ENCODE measurements at places on chromosomes 13 and 19.
A peak's percentile ranks its signal among the peaks of the same experiment; 100 is the strongest.

- DNase-seq = no peak
Measured at GRCh38 chr13:97335488-97336134, 98.4 kb upstream of the RAP2A start.

DNA sequence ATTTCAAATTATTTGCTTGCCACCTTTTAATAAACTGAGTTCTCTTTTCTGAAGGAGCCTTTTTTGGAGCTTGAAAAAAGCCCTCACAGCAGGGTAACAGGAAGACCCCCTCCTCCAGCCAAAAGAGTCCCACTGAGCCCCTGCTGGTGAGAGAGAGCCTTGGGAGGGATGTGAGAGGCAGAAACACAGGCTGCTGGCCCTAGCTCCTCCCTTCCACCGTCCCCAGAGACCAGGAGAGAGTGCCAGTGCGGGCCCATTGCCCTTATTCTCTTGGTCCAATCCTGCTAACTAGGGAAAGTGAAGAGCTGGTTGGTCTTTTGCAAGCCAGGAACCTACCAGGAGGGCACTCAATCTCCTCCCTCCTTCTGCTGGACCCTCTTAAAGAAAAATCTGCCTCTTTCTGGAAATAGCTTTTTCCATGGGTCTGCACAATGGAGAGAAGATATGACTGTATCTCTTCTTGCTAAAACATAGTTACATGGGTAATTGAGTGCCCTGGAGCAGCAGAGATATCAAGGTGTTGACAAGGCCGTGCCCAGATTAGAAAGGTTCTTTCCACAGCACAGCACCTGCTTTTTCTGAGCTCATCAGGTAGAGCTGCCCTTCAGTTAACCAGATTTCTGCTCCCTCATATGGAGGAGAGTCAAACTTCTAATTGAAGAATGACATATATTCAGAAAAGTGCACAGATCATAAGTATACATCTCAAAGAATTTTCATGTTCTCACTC lies 113.9 kb downstream of the LRCH1 start:
- DNase-seq = peak; percentile 49

DNA sequence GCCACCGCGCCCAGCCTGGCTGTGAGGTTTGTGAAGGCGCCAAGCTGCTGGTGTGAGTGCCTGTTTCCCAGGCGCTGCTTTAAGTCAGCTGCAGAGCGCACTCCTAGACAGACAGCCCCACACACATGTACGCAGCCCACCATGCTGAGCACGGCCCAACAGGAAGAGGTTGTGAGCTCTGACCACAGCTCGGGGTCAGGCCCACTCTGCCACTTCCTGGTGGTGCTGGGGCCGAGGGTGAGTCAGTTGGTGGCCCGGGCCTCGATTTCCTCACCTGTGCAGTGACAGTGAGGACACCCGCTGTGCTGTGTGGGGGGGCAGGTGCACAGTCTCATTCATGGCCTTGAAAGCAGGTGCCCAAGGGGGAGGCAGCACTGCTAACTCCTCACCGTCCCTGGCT lies 106.7 kb downstream of the KDM4B start:
- no peak for DNase-seq

- peak; percentile 14 for DNase-seq
Measured at GRCh38 chr19:34963573-34964406, at the start of gene ZNF792. Gene ZNF792, minus strand, starts transcription at chr19:34964229. Its CDS starts 567 bp downstream, at chr19:34963662.

- DNase-seq = no peak
Measured at GRCh38 chr13:71768881-71769280, 98.1 kb downstream of the DACH1 start.

DNA sequence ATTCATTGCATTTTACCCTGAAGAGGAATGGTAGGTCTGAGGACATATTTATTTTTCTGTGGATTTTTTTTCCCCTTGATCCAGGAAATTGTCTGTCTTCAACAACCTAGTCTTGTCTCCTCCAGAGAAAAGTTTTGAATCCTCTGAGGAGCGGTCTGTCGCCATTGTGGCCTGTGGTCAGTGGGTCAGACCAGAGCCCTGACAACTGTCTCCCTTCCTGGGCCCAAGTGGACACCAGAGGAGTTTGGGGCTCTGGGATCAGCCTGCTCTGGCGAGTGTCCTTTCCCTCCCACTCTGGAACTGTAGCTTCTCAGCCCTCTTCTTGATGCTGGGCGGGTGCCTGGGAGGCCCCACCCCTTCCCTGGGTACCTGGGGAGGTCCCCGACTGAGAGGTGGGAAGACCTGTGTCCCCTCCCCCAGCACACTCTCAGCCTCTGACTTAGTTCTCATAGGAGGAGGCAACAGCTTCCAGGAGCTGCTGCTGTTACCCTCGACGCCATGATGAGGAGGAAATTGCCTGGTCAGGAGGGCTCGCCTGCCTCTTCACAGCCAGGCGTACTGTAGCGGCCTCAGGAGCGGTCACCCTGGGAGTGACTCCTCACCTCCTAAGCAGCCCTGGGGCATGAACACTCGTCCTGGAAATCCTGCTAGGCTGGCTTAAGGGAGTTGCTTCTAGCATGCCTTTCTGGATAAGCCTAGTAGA lies 110.3 kb downstream of the GGACT start:
- DNase-seq = no peak

GRCh38 chr19:42283188-42284065 lies 14.4 kb downstream of the CIC start:
- peak; percentile 90 for DNase-seq

- no peak for DNase-seq
Measured at GRCh38 chr13:97986835-97987234, 33.4 kb downstream of the IPO5 start.

GRCh38 chr19:18746401-18747325 lies 44.4 kb downstream of the COMP start:
- DNase-seq = no peak

GRCh38 chr19:42233106-42233505 lies 9.3 kb downstream of the GSK3A start:
- DNase-seq = no peak

- DNase-seq = peak; percentile 98
Measured at GRCh38 chr13:39766464-39767158, 111.1 kb downstream of the COG6 start.

- no peak for DNase-seq
Measured at GRCh38 chr19:58536852-58537798, 6.7 kb upstream of the TRIM28 start.

GRCh38 chr19:32677657-32678056 lies 2.0 kb downstream of the RGS9BP start:
- no peak for DNase-seq

- no peak for DNase-seq
Measured at GRCh38 chr19:35755550-35756376, 1.1 kb downstream of the HSPB6 start.

- DNase-seq = no peak
Measured at GRCh38 chr13:102227741-102228140, 174.1 kb downstream of the FGF14 start.

DNA sequence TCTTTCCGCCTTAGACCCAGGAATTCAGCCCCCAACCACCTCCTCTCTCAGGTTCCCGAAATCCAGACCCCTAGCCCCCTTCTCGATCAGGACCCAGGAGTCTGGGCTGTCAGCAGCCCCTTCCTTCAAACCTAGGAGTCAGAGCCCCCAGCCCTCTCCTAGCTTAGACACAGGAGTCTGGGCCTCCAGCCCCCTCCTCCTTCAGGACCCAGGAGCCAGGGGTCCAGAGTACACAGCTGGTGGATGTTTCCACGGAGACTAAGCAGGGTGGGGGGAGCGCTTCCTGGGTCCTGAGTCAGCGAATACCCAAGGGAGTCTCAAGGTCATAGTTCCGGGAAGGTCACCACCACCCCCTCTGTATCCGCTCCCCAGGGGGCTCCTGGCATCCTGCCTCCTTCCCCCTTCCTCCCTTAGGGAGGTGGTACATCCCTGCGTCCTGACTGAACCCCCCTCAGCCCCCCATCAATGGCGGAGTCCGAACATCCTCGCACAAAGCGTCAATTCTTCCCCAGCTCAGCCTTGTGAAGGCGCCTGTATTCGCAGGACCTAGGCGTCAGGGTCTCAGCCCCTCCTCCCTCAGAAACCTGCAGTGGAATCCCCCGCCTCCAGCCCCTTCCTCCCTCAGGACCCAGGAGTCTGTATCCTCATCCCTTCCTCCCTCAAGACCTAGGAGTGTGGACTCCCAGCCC lies 4.6 kb downstream of the CADM4 start:
- DNase-seq = no peak

- no peak for DNase-seq
Measured at GRCh38 chr19:30357580-30357954, 14.6 kb upstream of the ZNF536 start.

DNA sequence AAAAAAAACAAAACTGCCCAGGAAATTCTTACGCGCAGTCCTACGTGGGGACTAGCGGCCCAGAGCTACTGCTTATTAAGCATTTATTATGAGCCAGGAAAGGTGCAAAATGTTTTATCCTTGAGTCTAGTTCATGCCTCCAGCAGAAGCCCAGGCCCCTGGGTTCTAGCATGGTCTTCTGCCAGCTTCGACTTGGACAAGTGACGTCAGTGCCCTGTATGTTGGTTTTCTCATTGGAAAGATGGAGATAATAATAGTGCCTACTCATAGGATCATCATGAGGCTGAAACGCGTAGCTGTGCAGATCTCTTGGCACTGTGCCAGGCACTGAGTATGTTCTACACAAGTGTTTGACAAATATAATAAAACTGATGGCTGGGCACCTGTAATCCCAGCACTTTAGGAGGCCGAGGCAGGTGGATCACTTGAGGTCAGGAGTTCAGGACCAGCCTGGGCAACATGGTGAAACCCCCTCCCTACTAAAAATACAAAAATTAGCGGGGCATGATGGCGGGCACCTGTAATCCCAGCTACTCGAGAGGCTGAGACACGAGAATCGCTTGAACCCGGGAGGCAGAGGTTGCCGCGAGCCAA lies 12.4 kb upstream of the SULT2B1 start:
- peak; percentile 31 for DNase-seq

GRCh38 chr13:98525456-98526181 lies 51.3 kb downstream of the STK24 start:
- DNase-seq = no peak

GRCh38 chr13:37884674-37885073 lies 15.1 kb upstream of the TRPC4 start:
- no peak for DNase-seq

- DNase-seq = peak; percentile 9
Measured at GRCh38 chr19:45976178-45976577, 2.5 kb upstream of the NOVA2 start.

All from NCI-H446 treated with DMSO at 0.1 percent for 48 hours (cell line).